ENCODE measurements at places on chromosomes 13 and 19. TPM values are rescaled to one million over a fixed set of nuclear protein-coding genes. Genes with fewer than 3 reads are reported as not detected.
A peak's percentile ranks its signal among the peaks of the same experiment; 100 is the strongest.

DNA sequence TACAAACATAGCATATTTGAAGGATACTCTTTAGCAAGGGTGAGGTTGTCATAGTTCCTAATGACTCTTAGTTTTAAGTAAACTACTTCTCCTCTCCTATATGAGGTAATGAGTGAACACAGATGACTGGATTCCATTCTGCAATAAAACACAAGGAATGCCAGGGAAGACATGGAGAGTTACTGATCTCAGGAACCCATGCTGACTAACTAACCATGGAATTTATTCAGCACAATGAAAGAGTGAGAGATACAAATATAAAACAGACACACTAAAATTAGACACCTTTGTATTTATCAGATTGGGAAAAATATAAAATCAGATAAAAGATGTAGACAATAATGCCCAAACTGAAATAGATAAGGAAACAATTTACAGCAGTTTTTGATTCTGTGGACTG is 1525.9 kb upstream of the SLC10A2 start:
- no peaks in the 10 kb centered on the region for H3K27me3 ChIP-seq
- H3K4me1 ChIP-seq, result no peaks in the 10 kb centered on the region
- no peak overlapping the region for H3K27ac ChIP-seq
- no peaks in the 10 kb centered on the region for H3K36me3 ChIP-seq

- peaks cover 14% of the 10 kb centered on the region for H3K4me1 ChIP-seq
- H3K36me3 ChIP-seq, result no peaks in the 10 kb centered on the region
- H3K4me3 ChIP-seq, result no peak overlapping the region
- peaks cover 3% of the 10 kb centered on the region for H3K27me3 ChIP-seq
- no peak overlapping the region for H3K27ac ChIP-seq
Measured at GRCh38 chr13:30111810-30112209, 195.5 kb downstream of the KATNAL1 start.

- H3K4me3 ChIP-seq, result no peak overlapping the region
- no peak for DNase-seq
- H3K4me1 ChIP-seq, result no peaks in the 10 kb centered on the region
- H3K27ac ChIP-seq, result no peak overlapping the region
Measured at GRCh38 chr13:86974995-86975328, 696.2 kb upstream of the SLITRK5 start.

GRCh38 chr19:38806371-38806770 is 6.4 kb downstream of the LGALS4 start:
- H3K27ac ChIP-seq, result no peak overlapping the region
- no peaks in the 10 kb centered on the region for H3K4me1 ChIP-seq
- DNase-seq, result no peak
- H3K36me3 ChIP-seq, result no peaks in the 10 kb centered on the region

DNA sequence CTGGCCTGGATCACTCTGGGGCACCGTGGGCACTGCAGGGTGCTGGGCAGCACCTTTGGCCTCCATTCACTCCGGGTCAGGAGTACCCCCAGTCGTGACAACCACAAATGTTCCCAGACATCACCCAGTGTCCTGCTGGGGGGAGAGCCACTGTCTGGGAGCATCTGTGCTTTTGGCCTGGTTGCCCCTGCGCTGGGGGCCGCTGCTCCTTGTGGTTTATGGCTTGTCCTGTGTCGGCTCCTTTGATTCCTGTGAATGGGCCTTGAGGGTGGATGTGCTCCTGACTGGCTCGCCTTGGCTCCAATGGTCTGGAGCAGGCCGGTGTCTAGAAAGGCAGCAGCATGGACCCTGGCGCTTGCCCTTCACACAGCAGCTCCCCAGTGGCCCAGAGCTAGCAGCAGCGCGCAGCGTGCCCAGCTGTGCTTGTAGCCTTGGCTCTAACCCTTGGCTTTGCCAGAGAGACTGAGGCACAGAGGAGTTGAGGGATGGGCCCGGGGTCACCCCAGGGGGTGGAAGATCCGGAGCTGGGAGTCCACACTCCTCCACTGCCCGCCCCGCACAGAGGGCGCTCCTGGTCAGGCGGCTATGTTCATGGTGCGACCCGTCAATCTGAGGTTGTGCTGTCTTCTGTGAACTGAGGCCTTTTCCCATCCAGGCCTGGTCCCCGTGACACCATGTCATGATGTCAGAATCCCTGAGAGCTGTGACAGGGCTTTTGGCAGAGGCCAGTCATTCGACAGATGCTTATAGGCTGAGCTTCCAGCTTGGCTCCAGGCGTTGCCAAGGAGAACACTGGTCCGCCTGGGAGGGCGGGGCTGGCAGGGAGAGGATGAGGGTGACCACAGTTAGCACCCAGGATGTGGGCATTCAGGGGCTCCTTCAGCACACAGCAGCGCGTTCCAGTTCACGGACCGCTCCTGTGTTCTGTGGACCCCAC is 4.1 kb downstream of the DAZAP1 start:
- H3K4me1 ChIP-seq, result peaks cover 54% of the 10 kb centered on the region
- H3K36me3 ChIP-seq, result peaks cover 9% of the 10 kb centered on the region
- no peak overlapping the region for H3K4me3 ChIP-seq
- DNase-seq, result peak; percentile 98
- H3K27me3 ChIP-seq, result no peaks in the 10 kb centered on the region

DNA sequence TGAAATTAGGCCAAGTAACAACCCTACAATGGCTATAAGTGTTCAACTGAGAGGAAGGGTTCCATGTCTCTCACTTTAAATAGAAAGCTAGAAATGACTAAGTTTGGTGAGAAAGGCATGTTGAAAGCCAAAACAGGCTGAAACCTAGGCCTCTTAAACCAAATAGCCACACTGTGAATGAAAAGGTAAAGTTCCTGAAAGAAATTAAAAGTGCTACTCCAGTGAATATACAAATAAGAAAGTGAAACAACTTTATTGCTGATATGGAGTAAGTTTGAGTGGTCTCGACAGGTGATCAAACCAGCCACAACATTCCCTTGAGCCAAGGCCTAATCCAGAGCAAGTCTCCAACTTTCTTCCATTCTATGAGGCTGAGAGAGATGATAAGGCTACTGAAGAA is 209.6 kb downstream of the KLF12 start:
- peak overlapping the region; percentile 17 for H3K27ac ChIP-seq
- H3K4me3 ChIP-seq, result no peak overlapping the region
- H3K27me3 ChIP-seq, result no peaks in the 10 kb centered on the region
- peaks cover 8% of the 10 kb centered on the region for H3K36me3 ChIP-seq
- no peak for DNase-seq

GRCh38 chr19:23789246-23789645 is 30.6 kb upstream of the ZNF681 start:
- H3K4me1 ChIP-seq, result no peaks in the 10 kb centered on the region
- H3K27ac ChIP-seq, result no peak overlapping the region
- no peaks in the 10 kb centered on the region for H3K36me3 ChIP-seq
- no peak for DNase-seq

DNA sequence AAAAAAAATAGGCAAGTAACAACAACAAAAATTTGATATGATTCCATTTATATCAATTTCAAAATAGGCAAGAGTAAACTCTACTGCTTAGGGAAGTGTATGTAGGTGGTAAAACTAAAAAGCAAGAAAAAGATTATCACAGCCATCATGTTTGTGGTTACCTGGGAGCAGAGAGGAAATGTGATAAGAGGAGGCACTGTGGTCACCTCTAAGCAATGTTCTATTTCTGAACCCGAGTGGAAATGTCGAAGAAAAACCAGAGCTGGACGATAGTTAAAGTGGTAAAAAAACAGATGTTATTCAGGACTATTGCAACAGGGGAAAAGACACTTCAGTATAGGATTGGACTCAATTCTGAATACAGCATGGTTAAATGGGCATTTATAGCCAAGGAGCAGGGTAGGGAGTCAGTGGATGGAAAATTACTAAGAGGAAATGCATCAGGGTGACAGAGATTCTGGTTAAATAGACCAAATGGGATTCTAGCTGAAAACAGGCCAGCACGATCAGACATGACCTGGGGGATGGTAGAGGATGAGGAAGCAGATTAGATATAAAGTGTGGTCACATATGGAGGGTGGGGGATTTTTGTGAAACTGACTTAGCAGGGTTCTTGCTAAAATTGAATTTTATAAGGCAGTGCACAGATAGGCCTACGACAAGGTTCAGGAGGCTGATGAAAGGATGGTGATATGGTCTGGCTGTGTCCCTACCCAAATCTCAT is 6.0 kb upstream of the TEX30 start:
- H3K4me1 ChIP-seq, result no peaks in the 10 kb centered on the region
- no peak overlapping the region for H3K4me3 ChIP-seq
- H3K27me3 ChIP-seq, result no peaks in the 10 kb centered on the region
- DNase-seq, result no peak

GRCh38 chr19:1856345-1856697 is 7.1 kb downstream of the KLF16 start:
- no peaks in the 10 kb centered on the region for H3K36me3 ChIP-seq
- H3K27ac ChIP-seq, result peak overlapping the region; percentile 45
- H3K4me3 ChIP-seq, result no peak overlapping the region
- DNase-seq, result no peak

GRCh38 chr19:42316223-42317211 is 3.4 kb downstream of the TMEM145 start:
- H3K27me3 ChIP-seq, result peaks cover 33% of the 10 kb centered on the region
- H3K4me1 ChIP-seq, result no peaks in the 10 kb centered on the region
- H3K4me3 ChIP-seq, result no peak overlapping the region
- H3K36me3 ChIP-seq, result no peaks in the 10 kb centered on the region

GRCh38 chr19:30729451-30729850 is 357.3 kb downstream of the ZNF536 start:
- DNase-seq, result no peak
- no peak overlapping the region for H3K4me3 ChIP-seq
- no peak overlapping the region for H3K27ac ChIP-seq

- no peaks in the 10 kb centered on the region for H3K27me3 ChIP-seq
- no peak overlapping the region for H3K4me3 ChIP-seq
- no peak for DNase-seq
- H3K27ac ChIP-seq, result no peak overlapping the region
- peaks cover 9% of the 10 kb centered on the region for H3K4me1 ChIP-seq
Measured at GRCh38 chr19:50894478-50895356, 16.5 kb downstream of the KLK4 start.

- H3K4me1 ChIP-seq, result peaks cover 28% of the 10 kb centered on the region
- H3K36me3 ChIP-seq, result no peaks in the 10 kb centered on the region
- DNase-seq, result no peak
- H3K27me3 ChIP-seq, result no peaks in the 10 kb centered on the region
- no peak overlapping the region for H3K27ac ChIP-seq
- no peak overlapping the region for H3K4me3 ChIP-seq
Measured at GRCh38 chr13:48888613-48889012, 87.1 kb upstream of the FNDC3A start.

Gene NUDT19
- total RNA-seq, result 12.4 TPM

Gene PRSS57
- not detected for total RNA-seq
